ENCODE measurements at places on chromosomes 16 and 17. TPM values are rescaled to one million over a fixed set of nuclear protein-coding genes. Genes with fewer than 3 reads are reported as not detected.

- DNase-seq = no peak
Observed at GRCh38 chr17:56909742-56910508, 3.9 kb downstream of the TRIM25 start.

Gene ITGB3
- total RNA-seq = 38.2 TPM

Gene TAF15
- total RNA-seq = 97.6 TPM

DNA sequence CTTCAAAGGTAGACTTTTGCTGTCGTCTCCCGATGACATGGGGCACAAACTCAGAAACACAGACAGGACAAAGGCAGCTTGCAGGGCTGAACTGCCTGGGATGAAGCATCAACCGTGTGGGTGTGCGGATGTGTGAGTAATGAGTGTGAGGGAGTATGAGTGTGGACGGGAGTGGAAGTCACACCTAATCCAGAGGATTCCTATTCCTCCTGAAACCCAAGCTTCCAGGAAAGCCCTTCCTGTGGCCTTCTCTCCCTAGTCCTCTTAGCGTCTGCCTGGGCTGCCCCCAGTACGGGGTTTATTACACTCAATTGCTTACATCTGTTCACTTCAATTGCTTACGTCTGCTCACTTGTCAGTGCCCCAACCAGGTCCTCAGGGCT lies 2.3 kb upstream of the IL4R start:
- no peak for DNase-seq

Measured in spleen (tissue), 13 donors.